ENCODE measurements at places on chromosomes 6 and 20.

GRCh38 chr6:63272397-63272796, 47.4 kb downstream of the LGSN start:
- DNase-seq, result peak; percentile 47

- DNase-seq, result peak; percentile 35
Measured at GRCh38 chr20:31842471-31843157, 2.8 kb downstream of the FOXS1 start.

DNA sequence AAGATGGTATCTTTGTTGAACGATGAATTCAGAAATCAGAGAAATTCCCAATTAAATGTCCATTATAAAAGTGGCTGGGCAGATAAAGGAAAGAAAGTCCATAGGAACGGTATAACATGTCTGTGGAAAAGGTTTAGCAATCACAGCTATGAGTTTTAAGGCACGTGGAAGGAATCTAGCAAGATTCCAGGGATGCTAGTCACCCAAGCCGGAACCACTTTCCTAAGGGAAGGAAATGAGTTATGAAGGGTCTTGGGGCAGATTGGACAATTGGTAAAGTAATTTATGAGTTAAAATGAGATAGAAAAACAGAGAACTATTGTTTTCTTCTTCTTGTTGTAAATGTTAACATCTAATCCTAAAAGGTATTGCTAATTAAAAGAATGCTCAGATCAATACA, 384.8 kb downstream of the ADGRB3 start:
- DNase-seq, result peak; percentile 70

- DNase-seq, result peak; percentile 6
Measured at GRCh38 chr6:19303383-19303782, 533.8 kb upstream of the ID4 start.

GRCh38 chr6:166851426-166851825, 104.9 kb downstream of the RNASET2 start:
- no peak for DNase-seq

- peak; percentile 85 for DNase-seq
Measured at GRCh38 chr20:13008761-13009681, at the start of gene SPTLC3. Gene SPTLC3 (plus strand): TSS chr20:13008972. CDS start chr20:13009268, 296 bp downstream.

- no peak for DNase-seq
Measured at GRCh38 chr20:63895202-63895951, 451 bp downstream of the DNAJC5 start.

GRCh38 chr20:59351157-59352040, 51.0 kb downstream of the EDN3 start:
- DNase-seq, result peak; percentile 43

DNA sequence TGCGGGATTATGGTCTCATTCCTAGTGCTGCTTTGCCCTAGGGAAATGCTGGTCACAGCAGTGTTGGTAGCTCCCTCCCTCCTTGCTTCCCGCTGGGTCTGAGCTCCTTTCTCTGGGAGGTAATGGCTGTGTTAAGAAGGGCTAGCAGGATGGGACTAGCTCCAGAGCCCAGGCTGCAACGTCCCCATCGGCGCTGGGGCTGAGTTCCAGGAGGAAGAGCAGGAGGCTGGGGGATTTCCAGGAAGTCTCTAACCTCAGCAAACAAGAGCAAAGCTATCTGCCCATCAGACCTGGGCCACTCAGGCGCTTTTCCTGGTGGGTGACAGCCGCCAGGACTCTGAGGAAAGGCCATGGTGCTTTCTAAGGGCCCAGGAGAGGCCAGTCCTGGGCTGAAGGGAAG, 174.2 kb downstream of the DLL1 start:
- no peak for DNase-seq

GRCh38 chr6:160859822-160860221, 131.7 kb upstream of the MAP3K4 start:
- DNase-seq, result no peak

DNA sequence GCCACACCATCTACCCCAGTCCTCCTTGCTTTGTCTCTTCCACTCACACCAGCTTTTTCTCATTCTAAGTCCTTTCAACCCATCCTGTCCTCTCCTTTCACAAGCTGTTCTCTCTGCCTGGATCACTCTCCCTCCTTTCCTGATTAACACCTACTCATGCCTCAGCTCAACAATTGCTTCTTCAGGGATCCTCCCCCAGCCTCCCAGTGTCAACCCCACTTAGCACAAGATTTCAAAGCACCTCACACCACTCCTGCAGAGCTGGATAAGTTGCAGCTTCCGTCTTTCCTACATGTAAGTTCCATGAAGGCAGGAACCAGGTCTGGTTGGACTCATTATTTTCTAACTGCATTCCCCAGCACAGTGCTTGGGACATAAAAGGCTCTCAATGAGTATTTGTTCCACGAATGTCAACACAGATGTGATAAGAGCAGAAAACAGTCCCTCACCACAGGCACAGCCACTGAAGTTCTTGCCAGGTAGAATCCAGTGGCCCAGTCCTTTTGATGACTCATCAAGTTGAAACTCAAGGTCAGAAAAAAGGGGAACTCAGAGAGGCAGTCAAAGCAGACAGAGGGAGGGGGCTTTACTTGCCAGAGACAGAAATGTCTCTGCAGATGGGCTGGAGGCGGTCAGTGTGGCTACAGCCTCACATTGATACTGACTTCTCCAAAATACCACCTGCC, 193.4 kb upstream of the PRDM1 start:
- no peak for DNase-seq

- no peak for DNase-seq
Measured at GRCh38 chr6:25921525-25922203, 8.8 kb downstream of the SLC17A2 start.

- DNase-seq, result no peak
Measured at GRCh38 chr6:124495665-124496190, 466.5 kb upstream of the RNF217 start.

- DNase-seq, result no peak
Measured at GRCh38 chr6:54255886-54256285, 52.4 kb upstream of the TINAG start.

DNA sequence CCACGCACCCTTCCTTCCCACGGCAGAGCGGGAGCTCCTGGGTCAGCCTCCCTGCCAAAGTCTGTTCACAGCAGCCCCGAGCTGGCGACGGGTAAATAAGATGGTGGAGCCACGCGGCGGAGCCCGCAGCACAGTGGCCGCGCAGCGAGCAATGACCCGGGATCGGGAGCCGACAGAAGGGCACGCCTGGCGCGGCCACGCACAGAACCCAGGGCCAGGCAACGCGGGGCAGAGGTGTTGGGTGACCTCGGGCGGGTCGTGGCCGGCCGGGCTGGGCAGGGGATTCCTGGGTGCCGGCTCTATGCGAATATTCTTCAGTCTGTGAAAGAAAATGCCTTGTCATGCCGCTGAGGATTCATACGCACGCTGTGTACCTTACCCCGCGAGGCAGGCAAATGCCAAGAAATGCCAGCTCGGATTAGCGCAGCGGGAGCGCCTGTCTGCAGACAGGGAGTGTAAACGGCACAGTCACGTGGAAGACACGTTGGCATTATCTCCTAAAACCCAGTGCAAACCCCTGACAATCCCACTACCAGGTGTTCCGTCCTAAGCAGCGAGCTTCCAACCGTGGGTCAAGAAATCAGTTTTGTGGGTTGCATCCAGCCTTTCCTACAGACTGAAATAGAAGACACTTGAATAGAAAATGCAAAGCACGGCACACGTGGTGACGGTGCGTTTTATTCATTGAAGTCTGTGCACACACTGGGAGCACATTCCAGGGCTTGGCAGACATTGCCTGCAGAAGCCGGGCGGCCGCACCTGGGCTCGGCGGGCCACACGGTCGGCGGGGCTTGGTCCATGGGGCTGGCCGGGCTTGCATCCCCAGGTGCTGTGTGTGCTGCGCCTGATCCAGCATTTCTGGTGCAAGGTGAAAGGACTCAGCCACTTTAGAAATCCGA, 18.3 kb downstream of the CHRNA4 start:
- no peak for DNase-seq

GRCh38 chr20:56590888-56591287, 38.2 kb upstream of the TFAP2C start:
- DNase-seq, result no peak

- no peak for DNase-seq
Measured at GRCh38 chr6:107746461-107747030, 77.6 kb downstream of the SCML4 start.

DNA sequence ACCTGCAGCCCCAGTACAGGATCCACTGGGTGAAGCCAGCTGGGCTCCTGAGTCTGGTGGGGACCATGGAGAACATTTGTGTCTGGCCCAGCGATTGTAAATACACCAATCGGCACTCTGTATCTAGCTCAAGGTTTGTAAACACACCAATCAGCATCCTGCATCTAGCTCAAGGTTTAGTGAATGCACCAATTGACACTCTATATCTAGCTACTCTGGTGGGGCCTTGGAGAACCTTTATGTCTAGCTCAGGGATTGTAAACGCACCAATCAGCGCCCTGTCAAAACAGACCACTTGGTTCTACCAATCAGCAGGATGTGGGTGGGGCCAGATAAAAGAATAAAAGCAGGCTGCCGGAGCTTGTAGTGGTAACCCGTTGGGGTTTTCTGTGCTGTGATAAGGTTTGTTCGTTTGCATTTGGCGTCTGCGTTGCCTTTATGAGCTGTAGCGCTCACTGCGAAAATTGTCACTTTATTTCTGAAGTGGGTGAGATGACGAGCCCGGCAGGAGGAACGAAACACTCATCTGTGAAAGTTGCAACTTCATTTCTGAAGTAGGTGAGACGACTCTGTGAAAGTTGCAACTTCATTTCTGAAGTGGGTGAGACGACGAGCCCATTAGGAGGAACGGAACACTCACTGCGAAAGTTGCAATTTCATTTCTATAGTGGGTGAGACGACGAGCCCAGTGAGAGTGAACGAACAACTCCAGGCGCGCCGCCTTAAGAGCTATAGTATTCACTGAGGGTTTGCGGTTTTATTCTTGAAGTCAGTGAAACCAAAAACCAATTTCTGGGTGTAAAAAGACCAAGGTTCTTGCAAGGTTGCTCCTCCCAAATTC, 31.1 kb downstream of the SERPINB6 start:
- DNase-seq, result no peak

DNA sequence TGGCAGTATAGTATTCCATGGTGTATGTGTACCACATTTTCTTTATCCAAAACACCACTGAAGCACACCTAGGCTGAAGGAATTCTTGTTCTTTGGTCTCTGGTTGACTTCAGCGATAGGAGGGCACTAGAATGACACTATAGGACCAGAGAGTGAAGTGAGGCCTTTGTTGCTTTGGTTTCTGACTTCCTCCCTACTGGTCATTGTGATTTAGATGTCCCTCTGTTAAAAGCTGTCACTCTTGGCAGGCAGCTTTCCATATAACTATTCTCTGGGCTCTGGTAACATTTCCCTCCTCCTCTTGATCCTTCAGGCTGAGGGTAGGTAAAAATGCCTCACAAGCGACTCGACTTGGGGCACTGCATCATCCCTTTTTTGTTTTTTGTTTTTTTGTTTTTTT, 236.3 kb downstream of the MAFB start:
- DNase-seq, result no peak

GRCh38 chr6:166360243-166361076, 18.1 kb upstream of the SFT2D1 start:
- peak; percentile 55 for DNase-seq

- DNase-seq, result peak; percentile 70
Measured at GRCh38 chr6:132483779-132484679, 28.9 kb downstream of the STX7 start.

DNA sequence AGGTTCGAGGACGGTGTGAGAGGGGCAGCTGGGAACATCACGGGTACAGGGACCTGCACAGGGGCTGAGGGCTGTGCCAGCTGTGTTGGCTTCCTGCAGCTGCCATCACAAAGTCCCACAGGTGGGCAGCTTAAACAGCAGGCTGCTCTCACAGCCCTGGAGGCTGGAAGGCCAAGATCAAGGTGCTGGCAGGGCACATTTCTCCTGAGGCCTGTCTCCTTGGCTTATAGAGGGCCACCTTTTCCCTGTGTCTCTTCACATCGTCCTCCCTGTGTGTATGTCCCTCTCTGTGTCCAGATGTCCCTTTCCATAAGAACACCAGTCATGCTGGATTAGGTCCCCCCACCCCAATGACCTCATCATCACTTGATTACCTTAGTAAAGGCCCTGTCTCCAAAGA, 15.1 kb upstream of the MPC1 start:
- DNase-seq, result no peak

GRCh38 chr6:10144772-10145171, 270.1 kb downstream of the TFAP2A start:
- no peak for DNase-seq

DNA sequence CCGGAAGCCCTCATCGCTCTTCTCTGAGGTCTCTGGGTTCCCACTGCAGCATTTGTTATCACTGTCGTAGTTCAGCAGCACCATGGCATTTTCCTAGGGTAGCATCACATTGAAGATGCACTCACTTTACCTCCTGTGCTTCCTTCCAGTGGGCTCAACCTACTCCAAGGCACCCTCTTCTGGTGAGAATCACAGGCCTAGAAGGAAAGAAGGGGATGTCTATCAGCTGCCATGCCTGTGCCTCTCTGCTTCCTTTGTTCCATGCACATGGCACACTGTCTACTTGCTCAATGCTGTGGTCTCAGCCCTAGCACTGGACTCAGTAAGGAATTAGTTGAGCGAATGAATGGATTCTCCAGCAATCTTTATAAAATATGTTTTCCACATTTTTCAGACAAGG, 22.6 kb downstream of the CST4 start:
- no peak for DNase-seq

GRCh38 chr6:75333676-75334200, 49.1 kb upstream of the TMEM30A start:
- DNase-seq, result no peak

DNA sequence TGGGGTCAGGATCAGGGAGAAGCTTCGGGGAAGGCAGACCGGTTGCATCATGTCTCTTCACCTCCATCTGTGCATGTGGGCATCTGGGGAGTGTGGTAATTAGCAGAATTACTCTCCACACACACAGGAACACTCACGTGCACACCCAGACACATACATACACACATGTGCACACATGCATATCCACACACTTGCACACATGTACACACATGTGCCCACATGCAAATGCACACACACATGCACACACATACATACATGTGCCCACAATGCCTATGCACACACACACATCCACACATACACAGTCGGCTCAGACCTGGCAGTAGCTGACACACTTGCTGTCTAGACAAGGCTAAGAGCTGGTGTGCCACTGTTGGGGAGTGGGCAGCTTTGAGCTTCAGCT, 212.3 kb upstream of the PMEPA1 start:
- no peak for DNase-seq

DNA sequence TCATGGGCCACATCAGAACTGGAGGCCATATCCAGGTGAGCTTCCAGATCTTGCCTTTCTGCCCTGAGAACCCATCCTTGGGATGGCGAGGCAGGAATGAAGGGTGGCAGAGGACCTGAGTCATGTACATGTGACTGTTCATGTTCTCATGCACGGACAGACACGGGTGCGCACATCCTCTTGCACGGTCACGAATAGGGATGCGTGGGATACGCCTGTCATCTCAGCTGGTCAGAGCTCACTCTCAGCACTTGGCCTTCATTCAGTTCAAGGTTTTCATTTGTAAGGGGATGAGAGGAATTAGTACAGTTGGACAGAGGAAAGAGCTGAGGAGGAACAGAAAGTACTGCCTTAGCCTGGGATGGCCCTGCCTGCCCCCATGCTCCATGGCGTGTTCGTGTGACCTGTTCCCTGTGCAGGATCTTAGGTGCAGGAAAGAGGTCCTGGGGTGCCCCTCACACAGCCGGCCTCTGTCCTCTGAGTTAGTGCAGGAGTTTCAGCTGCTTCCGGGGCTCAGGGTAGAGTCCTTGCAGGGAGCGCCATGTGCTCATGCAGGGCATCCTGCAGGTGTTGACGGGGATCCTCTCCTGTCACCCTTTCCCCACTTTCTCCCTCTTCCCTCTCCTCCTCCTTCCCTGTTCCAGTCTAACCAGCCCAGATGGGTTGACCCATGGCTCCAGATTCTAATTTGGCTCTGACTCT, 173.4 kb downstream of the DTNBP1 start:
- no peak for DNase-seq
